ENCODE measurements at places on chromosomes 11 and 22. TPM values are rescaled to one million over a fixed set of nuclear protein-coding genes. Genes with fewer than 3 reads are reported as not detected.

The GLYAT gene
- total RNA-seq = 6.4 TPM

The POLR3H gene
- 57.5 TPM for total RNA-seq

The OR10A2 gene
- not detected for total RNA-seq

The POU2AF2 gene
- total RNA-seq = not detected

The KBTBD3 gene
- total RNA-seq = 3.1 TPM

The GRAP2 gene
- total RNA-seq = 1.3 TPM

The FIBIN gene
- 2.6 TPM for total RNA-seq

The TMEM191B gene
- total RNA-seq = 0.84 TPM

The CRYBA4 gene
- not detected for total RNA-seq

The GDPD4 gene
- total RNA-seq = not detected

DNA sequence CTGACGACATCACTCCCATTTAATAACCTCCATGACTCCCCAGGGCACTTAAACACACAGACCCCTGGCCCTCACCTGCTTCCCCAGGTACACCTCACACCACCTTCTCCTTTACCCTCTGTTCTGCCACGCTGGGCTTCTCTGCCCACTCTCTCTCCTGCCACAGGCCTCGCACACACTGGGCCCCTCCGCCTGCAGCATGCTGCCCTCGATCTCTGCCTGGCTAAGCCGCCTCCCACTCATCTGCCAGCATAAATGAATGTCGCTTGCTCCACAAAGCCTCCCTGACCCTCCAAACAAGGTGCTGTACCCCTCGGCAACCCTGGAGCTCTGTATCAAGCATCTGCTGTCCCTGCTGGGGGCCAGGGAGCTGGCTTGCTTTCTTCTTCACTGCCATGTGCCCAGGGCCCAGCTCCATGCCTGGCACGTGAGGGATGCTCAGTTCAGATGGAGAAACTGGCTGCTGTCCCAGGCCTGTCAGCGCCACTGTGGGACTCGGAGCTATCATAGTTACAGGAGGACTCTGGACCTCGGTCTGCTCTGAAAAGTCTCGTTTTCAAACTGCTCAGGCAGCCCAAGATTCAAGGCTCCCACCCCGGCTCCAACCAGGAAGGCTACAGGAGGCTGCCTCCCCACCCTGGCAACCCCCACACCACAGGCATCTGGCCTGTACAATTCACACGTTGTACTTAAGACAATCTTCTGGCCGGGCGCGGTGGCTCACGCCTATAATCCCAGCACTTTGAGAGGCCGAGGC is 11.9 kb downstream of the TTLL1 start:
- no peak for DNase-seq

GRCh38 chr11:116232364-116232828 is 540.4 kb downstream of the BUD13 start:
- no peak for DNase-seq

DNA sequence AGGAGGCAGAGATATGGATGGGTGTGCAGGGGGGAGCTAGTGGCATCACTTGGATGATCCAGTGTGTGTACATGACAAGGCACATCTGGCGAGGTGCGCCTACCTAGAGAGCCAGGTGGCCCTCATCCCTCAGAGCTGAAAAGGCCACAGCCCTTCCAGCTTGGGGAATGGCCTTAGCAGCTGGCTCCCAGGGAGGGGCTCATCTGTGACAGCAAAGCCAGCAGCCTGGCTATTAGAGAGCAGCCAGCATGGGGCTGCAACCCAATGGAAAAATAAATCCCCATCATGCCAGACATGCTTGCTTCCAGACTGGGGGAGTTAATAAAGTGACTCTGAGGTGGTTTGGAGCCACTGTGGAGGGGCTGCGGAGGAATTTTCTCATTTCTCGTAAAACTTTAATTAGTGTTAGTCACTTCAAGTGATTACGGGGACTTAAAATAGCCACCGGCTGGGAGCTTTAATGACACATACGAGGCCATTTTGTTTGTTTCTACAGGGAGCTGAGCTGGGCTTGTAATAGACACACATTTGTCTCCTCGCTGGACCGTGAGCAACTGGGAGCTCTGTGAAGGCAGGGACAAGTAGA is 111.2 kb upstream of the ALX4 start:
- DNase-seq = peak; percentile 69

GRCh38 chr11:120054753-120055045 is 83.2 kb downstream of the TRIM29 start:
- DNase-seq = peak; percentile 59

DNA sequence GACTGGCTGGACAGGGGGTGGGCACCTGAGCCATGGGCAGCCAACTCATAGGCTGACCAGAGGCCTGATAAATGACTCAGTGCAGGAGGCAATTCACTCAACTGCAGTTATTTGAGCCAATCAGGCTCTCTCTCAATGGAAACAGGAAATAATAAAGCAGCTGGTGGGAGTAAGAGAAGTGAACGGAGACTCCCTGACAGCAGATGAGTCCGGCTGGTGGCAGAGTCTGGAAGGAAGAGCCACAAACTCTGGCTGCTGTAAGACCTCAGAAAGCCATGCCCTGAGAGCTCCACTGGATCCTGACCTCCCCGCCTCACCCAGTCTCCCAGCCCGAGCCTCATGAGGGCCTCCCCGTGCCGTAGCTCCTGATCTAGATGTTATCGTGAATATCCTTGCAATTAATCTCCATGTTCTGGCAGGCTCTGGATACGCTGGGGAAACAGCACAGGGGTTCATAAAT is 69.8 kb downstream of the TRIM29 start:
- no peak for DNase-seq

DNA sequence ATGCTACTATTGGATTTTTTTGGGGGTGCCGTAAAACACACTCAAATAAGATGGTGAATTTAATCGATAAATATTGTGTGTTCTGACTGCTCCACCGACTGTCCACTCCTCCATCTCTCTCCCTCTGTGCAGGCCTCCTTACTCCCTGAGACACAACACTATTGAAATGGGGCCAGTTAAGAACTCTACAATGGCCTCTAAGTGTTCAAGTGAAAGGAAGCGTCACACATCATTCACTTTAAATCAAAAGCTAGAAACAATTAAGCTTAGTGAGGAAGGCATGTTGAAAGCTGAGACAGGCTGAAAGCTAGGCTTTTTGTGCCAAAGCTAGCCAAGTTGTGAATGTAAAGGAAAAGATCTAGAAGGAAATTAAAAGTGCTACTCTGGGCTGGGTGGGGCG is 156.7 kb downstream of the CTTN start:
- no peak for DNase-seq

GRCh38 chr22:44047891-44048301 is 23.8 kb downstream of the PARVB start:
- no peak for DNase-seq

DNA sequence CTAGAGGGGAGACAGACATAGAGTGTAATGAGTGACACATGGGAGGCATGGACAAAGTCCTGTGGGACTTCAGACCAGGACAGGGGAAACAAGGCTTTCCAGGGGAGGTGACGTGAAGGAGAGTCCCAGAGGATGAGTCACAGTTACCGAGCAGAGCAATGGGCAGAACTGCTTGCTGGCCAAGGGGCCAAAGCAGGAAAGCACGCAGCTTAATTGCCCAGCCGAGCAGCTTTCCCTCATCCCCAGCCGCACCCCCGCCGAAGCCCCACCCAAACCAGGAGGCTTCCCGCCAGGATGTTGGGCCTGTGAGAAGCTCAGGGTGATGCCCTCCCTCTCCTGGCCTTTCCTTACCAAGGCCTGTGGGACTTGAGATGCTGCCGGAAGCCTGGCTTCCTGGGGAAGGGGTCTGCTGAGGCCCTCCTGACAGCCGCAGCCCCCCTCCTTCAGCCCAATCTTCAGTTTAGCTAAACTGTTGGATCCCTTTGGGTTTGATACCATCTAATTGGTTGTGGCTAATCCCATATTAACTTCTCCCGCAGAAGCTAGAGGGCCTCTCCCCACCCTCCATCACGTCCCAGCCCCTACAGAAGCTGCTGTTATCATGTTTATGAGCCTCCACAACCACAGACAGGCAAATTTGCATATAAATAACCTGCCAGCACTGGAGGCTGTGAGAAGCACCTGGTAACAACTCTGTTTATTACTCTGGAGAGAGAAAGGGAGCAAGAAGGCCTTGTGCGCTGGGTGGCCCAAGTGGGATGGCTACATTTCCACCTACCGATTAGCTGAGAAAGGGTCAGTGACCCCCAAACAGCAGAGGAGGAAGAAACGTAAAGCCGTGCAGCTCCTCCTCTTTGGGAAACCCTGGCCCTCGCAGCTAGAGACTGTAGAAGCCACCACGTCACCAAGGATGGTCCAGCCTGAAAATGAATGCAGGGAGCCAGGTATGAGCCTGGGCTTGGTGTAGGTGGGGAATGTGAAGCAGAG is 80.0 kb downstream of the TRIM29 start:
- DNase-seq = peak; percentile 65

DNA sequence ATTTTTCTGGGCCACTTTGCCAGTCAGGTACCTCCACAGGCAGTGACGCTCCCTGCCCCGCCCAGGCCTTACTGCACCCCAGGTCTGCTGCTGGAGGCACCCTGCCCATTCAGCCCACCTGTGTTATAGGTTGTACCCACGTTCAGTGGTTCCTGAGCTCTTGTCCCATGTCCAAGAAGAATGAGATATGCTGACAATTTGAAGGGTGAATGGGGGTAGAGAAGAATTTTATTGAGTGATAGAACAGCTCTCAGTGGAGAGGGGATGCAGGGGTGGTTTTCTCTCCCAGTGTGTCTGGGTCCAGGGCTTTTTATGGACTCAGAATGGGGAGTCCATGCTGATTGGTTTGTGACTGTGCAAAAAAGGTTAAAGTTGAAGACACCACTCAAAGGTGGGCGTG is 149.7 kb downstream of the LDLRAD3 start:
- DNase-seq = no peak

GRCh38 chr11:76615950-76616349 is 54.6 kb downstream of the LRRC32 start:
- DNase-seq = peak; percentile 87

GRCh38 chr11:117544130-117544800 is 216.6 kb downstream of the CEP164 start:
- no peak for DNase-seq

DNA sequence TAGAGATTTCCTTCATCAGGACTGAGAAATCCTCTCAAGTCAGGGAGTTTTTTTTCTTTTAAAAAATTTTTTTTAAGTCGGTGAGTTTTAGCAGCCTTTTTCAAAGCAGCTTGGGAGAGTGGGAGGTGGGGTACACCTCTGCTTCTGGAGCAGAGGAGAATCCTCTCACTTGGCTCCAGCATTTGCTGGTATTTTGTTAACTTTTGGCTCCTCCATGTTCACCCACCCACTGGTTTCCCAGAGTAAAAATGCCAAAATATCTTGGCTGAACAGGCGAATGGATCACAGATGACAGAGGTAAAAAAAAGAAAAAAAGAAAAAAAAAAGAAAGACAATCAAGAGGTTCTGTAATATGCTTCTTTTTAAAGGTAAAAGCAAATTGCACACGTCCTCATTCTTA is 68.0 kb downstream of the GAB2 start:
- no peak for DNase-seq

DNA sequence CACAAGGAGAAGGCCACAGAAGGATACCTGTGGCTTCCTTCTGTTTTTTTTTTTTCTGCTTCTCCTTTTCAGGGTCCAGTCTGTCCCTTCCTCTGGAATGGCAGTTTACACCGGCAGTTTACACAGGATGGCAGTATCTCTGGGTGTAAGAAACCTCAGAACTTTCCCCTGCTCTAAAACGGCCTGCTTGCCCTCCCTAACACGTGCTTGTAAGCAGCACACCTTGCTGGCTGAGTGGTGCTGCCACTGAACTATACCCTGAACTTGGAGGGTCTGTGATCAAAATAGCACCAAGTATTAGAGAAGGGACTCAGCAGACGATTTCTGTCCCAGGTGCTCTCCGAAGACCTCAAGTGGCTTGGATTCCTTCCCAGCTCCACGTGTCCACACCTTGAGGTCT is 904 bp upstream of the OPCML start:
- DNase-seq = no peak

DNA sequence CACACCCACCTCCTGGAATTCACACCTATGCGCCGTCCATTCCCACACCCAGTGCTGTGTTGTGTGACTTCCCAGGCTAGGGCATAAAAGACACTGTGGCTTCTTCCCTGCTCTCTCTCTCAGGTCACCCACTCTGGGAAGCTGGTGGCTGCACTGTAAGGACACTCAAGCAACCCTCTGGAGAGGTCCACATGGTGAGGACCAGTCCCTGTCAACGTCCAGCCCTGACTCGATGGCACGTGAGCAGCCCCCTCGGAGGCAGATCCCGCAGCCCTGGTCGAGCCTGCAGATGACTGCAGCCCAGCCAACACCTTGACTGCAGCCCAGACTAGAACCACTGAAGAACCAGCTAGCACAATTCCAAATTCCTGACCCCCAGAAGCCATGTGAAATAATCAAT is 16.2 kb downstream of the CBX7 start:
- no peak for DNase-seq

DNA sequence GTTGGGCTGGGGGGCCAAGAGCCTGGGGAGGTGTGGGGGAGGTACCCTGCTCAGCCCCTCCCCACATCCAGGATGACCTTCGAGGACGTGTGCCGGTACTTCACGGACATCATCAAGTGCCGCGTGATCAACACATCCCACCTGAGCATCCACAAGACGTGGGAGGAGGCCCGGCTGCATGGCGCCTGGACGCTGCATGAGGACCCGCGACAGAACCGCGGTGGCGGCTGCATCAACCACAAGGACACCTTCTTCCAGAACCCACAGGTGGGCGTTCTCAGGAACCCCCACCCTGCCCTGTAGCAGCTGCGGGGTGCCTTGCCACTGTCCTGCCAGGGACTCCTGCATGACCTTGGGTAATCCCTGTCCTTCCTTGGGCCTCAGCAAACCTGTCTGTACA is 10.0 kb upstream of the MYO7A start:
- DNase-seq = no peak

DNA sequence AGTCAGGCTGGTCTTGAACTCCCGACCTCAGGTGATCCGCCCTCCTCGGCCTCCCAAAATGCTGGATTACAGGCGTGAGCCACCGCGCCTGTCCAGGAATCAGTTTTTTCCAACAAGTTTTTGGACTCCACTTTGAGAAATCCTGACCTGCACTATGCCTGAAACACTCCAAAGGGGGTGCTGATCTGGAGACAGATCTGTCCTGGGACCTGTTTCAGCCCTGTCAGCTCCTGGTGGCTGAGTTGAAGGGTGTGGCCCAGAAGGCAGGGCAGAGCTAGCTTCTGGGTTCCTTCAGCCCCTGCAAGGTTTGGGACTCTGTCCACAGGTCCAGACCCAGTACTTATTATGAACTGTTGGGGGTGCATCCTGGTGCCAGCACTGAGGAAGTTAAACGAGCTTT is 1.2 kb downstream of the DNAJC4 start:
- no peak for DNase-seq

DNA sequence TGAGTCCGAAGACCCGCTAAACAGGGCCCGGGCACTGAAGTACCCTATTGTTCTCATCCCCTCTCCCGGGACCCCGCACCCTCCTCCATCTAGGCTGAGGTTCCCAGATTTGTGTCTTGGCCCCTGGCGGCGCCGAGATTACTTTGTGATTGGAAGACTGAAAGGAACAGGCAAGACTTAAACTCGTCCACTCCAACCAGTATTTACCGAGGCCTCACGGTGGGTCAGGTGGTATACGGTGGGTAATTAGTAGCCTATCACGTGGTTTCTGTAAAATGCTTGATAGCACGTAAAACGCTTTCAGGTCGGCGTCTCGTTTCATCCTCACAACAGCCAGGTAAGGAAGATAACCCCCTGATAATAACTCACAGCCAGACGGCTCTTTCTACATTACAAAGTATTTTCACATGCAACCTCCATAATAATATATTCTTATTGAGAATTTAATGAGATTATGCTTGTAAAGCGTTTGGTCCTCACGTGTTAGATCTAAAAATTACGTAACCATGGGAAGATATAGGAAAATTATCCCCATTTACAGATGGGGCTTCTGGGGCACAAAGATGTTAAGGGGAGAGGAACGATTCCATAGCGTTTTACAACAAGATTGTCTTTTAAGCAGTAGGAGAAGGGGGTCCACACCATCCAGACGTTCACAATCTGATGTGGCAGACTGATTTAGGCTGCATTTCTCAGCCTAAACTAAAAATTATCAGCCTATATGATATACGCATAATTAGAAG is 642 bp upstream of the PIK3C2A start:
- no peak for DNase-seq
